ENCODE measurements at places on chromosomes 6 and 20.

GRCh38 chr6:72624557-72625160, 2.8 kb downstream of the KCNQ5 start:
- peak; percentile 34 for DNase-seq

- no peak for DNase-seq
These were observed 25.4 kb downstream of the DOP1A start for GRCh38 chr6:83092756-83093399.

DNA sequence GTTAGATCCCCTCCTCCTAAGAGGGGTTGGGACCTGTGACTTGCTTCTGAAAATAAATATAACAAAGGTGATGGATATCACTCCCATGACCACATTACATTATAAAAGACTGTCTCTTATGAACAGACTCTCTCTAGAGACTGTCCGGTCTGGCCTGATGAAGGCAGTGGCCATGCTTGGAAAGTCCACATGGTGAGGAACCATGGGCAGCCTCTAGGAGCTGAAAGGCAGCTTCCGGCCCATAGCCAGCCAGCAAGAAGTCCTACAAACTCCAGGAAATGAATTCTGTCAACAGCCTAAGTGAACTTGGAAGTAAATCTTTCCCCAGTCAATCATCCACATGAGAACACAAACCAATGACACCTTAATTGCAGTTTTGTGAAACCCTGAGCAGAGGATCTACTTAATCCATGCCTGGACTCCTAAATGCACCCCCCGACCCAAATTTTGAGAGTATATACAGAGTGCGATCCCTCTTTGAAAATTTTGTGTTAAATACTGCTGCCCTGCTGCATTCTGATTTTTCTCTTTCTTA, 2.2 kb upstream of the POPDC3 start:
- DNase-seq, result no peak

DNA sequence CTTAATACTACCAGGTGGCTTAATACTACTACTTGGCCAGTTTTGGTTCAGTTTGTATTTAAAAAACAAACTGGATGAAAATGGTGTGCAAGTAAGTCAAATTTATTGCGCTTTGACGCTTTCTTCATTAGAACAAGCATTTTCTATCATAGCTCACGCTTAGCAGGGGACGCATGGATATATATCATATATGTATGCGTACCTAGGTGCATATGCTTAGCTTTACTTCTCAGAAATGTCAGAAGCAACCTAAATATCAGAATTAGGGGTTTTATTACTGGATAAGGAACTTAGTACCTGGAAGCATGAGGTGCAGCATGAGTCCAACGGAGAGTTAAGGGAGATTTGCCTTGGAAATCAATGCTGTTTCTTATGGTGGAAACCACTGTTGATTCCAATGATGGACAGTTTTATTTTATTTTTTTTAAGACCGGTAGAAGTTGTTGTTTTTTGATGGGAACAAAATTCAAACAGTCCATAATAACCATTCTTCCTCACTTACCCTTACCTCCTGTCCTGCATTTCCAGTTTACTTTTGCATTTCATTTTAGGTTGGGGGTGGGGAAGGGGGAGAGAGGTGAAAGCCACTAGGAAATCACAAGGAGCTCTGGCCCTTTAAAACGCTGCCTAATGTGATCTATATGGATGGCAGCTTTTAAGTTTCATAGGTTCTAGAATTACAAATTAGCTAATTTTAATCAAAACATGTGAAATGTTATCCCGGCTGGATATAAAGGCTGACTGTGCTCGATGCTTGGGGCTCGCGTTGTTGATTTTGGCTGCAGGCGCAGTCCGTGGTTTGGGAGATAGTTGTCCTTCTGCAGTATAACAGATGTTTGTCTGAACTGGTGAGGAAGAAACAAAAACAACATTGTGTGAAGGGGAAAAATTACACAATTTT, 2.1 kb downstream of the SOBP start:
- no peak for DNase-seq

GRCh38 chr6:37435373-37435772, 2.4 kb downstream of the CMTR1 start:
- no peak for DNase-seq

- DNase-seq, result no peak
These were observed 14.8 kb downstream of the PRPH2 start for GRCh38 chr6:42707595-42707994.

DNA sequence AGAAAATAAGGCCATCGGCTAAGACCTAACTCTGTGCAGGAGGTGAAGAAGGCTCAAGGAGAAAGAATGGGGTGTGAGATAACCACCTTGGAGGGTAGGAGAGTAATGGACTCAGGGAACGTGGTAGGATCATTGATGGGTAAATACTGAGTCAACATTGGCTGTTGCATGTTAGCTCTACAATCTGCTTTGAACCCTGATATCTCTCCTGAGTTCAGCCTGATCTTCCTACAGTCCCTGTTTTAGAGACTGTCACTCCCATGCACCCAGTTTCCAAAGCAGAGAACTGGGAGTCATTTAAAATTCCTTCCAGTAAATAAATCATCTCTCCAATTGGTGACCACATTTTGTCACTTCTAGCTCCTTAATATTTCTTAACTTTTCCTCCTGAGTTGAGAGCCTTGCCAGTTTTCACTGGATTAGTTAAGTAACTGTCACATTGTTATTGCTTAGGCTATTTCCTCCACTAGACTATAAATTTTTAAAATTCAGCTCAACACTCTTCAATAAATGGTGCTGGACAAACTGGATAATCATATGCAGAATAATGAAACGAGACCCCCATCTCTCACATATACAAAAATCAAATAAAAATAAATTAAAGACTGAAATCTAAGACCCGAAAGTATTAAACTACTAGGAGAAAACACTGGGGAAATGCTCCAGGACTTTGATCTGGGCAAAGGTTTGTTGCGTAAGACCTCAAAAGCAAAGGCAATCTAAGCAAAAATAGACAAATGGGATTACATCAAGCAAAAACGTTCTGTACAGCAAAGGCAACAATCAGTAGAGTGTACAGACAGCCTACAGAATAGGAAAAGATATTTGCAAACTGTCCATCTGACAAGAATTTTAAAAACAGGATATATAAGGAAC, 138.9 kb upstream of the TMEM170B start:
- DNase-seq, result no peak

DNA sequence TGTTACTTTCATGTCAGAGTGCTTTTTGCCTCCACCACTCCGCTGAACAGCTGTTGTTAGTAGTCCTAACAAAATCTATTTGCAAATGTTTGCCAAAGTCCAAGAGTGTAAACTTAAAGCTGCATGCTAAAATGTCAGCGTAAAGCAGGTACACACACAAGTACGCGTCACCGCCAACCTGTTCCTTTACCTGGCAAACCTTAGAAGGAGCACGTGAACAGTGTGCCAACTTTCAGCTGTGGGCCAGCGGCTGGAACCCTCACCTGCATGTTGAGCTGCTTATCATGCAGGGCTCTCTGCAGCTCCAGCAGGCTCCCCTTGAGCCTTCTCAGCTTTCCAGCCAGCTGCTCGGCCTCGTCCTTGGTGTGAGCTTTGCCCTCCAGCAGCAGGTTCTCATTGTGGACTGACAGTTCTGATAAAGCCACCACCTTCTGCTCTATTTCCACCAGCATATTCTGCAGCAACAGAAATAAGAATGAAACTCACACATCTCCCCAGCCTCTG, 359.3 kb downstream of the SYNE1 start:
- DNase-seq, result no peak

DNA sequence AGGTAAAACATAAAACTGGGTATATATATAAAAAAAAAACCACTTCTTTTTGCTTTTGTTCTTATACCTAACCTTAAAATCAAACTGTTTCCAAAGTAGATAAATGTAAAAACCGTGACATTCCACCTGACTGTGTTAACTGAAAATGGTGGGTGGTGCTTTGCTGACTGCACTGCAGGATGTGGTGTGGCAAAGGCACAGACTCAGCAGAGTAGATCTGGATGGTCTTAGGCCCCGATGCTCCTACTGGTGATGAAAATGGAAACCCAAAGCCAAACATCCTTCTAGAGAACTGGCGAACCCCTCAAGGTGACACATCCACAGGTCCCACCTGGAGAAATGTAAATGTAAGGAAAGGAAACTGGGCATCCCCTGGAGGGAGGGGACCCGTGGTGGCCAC, 8.9 kb downstream of the TGIF2 start:
- DNase-seq, result no peak

- no peak for DNase-seq
These were observed 78.8 kb downstream of the TAF4 start for GRCh38 chr20:61986762-61987321.

DNA sequence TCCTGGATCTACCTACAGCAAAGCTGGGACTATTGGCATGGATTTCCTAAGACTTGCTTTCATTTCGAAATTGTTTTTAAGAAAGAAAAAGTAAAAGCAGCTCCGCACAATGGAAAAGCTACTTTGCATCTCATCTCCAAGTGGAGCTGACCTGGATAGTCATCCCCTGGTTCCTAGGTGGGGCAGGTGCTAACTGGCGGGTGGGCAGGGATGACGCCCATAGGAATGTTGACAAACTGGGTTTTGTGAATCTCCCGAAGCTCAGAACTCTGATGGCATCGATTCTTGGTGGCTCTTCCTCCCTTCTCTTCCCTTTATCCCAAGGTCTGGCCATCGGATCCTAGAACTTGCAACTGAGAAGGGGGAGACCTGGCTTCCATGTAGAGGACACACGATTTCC, 12.4 kb upstream of the EZR start:
- no peak for DNase-seq

GRCh38 chr6:33983109-33983716, 162.7 kb downstream of the GRM4 start:
- peak; percentile 46 for DNase-seq

DNA sequence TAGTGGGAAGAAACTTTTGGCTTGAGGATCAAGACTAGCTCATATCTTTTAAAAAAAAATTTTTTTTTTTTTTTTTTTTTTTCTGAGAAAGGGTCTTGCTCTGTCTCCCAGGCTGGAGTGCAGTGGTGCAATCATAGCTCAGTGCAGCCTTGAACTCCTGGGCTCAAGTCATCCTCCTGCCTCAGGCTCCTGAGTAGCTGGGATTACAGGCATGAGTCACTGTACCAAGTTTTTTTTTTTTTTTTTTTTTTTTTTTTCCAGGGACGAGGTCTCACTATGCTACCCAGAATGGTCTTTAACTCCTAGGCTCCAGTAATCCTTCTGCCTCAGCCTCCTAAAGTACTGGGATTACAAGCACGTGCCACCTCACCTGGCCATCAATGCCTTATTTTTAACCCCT, 27.9 kb downstream of the GCLC start:
- DNase-seq, result no peak

DNA sequence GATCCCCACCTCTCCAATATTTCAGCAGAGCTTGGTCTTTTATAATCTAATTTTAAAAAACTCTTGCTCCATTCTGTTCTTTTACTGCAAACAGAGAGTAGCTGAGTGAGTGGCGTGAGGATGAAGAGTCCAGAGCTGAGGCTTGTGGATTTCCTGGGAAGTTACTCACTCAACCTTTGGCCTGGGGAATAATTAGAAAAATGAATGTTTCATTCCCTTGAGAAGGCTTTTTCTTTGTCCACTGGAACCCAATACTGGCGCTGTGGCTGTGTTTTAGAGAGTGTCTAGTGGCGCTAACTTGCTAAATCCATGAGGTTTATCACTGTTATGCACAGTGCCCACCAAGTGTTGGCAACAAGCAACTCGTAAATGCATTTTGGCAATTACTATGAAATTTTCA, 251.5 kb downstream of the HIVEP2 start:
- no peak for DNase-seq

- no peak for DNase-seq
These were observed 5.8 kb upstream of the SDCBP2 start for GRCh38 chr20:1334761-1335160.

GRCh38 chr20:20530428-20531151, 162.7 kb downstream of the INSM1 start:
- DNase-seq, result no peak

- DNase-seq, result no peak
These were observed 15.7 kb downstream of the CPNE5 start for GRCh38 chr6:36823421-36824096.

DNA sequence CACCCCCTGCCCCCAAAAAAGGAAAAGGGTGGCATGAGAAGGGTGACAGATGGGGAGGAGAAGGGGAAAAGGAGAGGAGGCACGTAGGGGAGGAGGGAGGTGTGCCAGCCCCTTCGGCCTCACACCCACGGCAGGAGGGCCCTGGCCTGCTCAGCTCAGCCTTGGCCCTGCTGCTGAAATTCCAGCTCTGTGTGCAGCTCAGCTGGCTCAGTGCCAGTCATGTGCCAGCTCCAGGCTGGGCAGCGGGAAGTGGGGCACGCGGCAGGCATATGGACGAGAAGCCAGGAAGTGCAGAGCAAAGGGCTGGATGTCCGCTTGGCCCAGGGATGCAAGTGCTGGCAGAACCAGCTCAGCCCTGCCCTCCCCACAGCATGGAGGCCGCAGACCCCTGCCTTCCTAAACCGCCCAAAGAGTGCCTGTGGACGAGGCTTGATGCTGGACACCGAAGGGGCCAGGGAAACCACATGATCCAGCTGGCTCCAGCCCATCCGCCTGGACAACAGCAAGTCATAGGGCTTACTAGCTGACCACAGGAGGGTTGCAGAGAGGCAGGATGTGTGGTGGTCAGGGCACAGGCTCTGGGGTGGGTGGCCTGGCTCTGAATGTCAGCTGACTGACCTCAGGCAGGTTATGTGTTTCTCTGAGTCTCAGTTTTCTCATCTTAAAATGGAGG, 60.2 kb downstream of the NOL4L start:
- no peak for DNase-seq

- no peak for DNase-seq
These were observed 25.2 kb upstream of the GOPC start for GRCh38 chr6:117627533-117627932.

- DNase-seq, result no peak
These were observed 288.7 kb upstream of the PRDM1 start for GRCh38 chr6:105797286-105797979.

GRCh38 chr6:146872426-146872785, 273.6 kb downstream of the ADGB start:
- no peak for DNase-seq

GRCh38 chr20:58762120-58762519, 69.5 kb downstream of the NPEPL1 start:
- DNase-seq, result no peak

DNA sequence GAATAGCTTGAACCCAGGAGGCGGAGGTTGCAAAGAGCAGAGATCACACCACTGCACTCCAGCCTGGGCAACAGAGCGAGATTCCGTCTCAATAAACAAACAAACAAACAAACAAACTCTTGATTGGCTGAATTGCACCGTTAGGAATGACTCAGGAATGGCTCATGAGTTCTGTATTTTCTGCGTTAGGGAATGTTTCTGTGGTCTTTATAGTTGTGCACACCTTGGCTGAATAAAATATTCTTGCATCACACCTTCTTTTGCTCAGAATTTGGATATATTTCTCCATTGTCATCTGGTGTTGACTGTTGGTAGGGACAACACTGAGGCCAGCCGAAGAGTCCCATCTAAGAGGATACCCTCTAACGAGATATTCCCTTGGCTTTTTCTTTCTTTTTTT, 19.6 kb upstream of the PI16 start:
- DNase-seq, result no peak

- no peak for DNase-seq
These were observed 864 bp upstream of the ARFGEF2 start for GRCh38 chr20:48920527-48921167.
